ENCODE measurements at places on chromosomes 4 and X.

GRCh38 chrX:20452487-20452886, 185.8 kb upstream of the RPS6KA3 start:
- DNase-seq: no peak

- DNase-seq: no peak
Measured at GRCh38 chr4:149836546-149836945, 20.9 kb upstream of the IQCM start.

DNA sequence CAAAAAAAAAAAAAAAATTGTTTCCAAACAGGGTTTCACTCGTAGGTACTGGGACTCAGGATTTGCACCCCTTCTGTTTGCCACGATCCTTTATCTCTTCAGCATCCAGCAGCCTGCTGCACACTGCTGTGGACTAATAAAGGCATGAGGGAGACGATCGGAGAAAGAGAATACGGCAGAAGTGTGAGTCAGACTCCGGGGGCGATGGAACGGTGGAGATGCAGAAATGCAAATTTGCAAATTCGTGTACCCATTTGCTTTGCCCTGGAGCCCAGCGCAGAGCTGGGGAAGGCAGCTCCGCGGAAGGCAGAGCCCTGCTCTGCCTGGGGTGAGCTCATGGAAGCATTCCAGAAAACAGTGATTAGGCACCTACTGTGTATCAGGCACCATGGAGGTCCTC, 270.3 kb downstream of the ASMT start:
- no peak for DNase-seq

GRCh38 chrX:109735202-109735744, 2.2 kb upstream of the ACSL4 start:
- DNase-seq: no peak

DNA sequence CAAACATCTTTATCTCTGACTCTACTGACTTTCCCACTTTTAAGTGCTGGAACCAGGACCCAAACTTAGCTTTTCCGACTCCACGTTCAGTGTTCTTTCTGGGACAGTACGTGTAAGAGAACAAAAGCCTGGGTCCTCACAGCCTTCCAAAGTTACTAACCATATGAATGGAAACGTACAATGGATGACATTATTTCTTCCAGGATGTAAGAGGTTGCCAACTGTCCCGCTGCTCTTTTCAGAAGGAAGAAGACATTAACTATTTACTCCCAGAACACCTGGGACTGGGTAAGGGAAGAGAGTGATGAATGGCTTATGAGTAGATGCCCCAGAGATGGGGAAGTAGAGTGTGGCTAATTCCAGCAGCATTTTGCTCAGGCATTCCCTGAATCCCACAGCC, 114.7 kb downstream of the TRAPPC11 start:
- DNase-seq: no peak

DNA sequence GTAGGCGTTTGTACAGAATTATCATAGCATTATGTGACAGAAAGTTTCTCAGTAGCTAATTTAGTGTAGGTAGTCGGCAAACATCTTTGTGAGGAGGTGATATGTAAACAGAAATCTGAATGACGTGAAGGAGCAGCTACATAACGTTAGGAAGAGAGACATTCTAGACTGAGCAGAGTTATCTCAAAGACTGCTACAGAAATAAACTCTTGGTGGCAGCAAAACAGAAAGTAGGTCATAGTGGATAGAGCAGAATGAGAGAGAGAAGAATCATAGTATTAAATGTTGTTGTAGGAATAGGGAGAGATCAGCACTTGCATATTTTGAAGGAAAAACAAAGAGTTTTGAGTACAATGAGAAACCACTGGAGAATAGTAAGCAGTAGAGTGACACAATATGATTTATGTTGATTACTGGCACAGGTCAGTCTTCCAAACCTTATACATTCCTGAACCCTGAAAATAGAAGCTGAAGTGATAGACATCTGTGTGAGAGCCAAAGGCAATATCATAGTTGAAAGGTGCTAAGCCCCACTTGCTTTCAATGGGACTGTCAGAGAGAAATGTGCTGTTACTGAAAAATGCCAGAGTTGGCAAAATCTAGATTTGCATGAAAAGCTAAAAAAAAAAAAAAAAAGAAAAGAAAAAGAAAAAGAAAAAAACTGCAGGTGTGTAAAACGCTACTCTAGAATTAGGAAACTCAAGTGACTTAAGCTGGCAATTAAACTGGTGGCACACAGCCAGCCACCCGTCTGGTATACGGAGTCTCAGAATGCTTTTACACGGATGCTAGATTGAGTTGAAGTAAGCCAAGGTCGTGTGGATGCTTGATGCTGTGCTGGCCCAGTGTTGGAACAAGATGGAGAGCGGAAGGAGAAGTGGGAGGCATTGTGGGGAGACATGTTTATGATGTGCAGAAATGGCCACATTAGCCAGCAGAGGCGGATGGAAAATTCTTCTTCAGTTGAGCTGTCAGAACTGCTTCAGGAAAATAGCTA, 750.2 kb upstream of the HS3ST1 start:
- DNase-seq: no peak

GRCh38 chr4:113687067-113687718, 74.3 kb downstream of the CAMK2D start:
- no peak for DNase-seq

DNA sequence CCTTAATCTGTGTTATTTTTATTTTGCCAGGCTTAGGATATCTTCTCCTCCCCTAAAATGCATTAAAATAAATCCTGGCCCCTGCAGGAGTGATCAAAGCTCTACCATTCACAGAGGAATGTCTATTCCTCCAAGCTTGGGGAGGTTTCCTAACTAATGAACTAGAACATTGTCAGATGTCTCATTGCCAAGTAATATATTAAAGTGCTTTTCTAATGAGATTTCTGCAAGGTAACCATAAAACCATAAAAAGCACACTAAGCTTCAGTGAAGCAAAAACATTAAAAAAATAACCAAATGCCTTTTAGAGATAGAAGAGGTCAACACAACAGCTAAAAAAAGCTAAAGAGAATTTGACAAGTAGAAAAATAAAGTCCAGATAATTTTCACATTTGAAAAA, 34.8 kb downstream of the IGFBP7 start:
- DNase-seq: no peak

GRCh38 chr4:17066972-17067371, 168.5 kb upstream of the LDB2 start:
- no peak for DNase-seq

- DNase-seq: no peak
Measured at GRCh38 chr4:145530662-145531061, 49.0 kb downstream of the SMAD1 start.

- no peak for DNase-seq
Measured at GRCh38 chr4:140103676-140104075, 50.3 kb downstream of the MAML3 start.

GRCh38 chr4:125522588-125522987, 207.8 kb downstream of the FAT4 start:
- no peak for DNase-seq

GRCh38 chr4:145884775-145885174, 53.8 kb downstream of the ZNF827 start:
- no peak for DNase-seq

- DNase-seq: no peak
Measured at GRCh38 chr4:117488692-117489091, 403.3 kb upstream of the TRAM1L1 start.

DNA sequence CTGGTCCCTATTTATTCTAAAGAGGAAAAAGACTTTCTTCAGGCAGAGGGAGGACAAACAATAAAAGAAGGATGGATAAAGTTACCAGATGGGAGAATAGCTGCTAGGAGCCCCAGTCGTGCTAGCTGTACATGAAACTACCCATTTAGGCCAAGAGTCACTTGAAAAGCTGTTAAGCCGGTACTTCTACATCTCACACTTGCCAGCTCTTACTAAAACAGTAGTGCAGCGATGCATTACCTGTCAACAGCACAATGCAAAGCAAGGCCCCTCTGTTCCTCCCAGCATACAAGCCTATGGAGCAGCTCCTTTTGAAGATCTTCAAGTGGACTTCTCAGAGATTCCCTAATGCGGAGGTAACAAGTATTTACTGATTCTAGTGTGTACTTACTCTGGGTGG, 1138.8 kb downstream of the ARAP2 start:
- no peak for DNase-seq

GRCh38 chr4:31059753-31060522, 339.8 kb downstream of the PCDH7 start:
- DNase-seq: no peak

GRCh38 chr4:34636623-34637022, 1607.7 kb downstream of the ARAP2 start:
- DNase-seq: no peak

- no peak for DNase-seq
Measured at GRCh38 chr4:186249785-186250754, 15.9 kb upstream of the F11 start.

DNA sequence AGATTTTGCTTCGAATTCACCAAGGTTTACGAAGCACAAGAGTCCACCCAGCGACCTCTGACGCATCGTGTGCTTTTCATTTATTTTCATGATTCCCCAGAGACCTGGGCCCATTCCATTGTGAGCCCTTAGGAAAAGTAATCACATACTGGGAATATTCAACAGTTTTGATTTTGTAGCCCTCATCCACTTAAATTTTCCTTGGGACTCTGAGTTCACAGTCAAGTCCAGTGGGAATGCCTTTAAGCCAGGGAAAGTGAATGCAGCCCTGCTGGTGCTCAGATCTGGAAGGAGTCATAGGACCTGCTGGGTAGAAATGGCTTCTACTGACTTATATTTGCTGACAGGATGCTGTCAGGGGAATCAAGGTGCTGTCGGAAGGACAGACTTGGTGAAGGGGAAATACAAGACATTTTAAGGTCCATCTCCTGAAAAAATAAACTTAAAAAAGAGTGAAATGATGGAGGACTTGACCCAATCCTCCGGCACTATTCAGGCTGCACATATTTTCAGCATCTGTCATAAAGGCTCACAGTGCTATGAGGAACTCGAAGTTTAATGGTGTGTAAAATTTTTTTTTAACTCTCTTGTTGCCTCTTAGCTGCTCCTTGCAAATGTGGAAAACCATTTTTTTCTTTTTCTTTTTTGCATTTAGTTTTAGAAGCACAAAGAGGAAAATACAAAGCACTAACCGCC, 204.9 kb downstream of the MID1 start:
- no peak for DNase-seq

DNA sequence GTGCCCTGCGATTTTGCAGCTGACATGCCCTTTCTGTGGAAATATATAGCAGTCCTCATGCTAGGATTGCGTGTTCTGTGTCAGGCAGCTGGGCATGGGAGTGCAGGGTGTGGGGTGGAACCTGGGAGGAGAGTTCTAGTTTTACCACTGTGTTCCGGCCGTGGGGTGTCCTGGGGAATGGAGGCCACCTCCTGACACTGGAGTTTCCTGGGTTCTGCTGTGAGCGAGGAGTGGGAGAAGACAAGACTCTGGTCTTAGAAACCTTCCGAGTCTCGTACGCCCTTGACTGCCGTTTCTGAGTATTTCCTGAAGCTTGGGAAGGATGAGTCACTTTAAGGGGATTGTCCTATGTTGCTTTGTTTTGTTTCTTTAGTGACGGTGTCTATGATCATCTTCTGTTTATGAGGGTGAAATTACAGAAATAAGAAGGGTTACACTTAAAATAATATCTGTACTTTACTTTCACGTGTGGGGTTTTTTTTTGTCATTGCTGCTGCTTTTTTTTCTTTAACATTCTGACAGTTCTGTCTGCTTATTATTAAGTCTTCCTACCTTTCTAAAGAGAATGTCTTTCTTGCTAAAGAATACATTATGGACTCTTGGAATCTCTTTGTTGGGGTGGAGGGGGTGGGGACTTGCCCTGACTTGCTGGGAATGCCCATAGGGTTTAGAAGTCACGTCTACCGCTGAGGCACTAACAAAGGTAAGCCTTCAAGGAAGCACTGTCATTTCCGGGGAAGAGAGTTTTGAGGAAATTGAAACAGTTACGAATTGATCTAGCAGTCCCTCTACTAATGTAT, 19.1 kb downstream of the CD99 start:
- DNase-seq: no peak

DNA sequence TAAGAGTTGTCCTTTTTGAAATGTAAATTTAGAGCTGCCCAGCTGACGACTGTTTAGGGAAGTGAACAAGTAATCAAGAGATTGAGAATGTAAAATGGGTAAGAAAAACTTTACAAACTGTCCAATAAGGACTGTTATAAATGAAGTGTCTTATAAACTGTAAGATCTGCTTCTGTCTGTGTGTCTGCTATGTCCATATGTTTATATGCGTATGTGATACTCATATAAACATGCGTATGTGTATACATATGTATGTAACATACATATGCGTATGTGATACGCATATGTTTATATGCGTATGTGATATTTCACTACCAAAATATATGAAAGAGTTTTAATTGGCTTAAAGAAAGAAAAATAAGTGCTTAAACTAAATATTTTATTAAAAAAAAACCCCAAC, 416.0 kb upstream of the GALNTL6 start:
- no peak for DNase-seq

- DNase-seq: no peak
Measured at GRCh38 chrX:152822383-152823086, 8.0 kb downstream of the CETN2 start.

DNA sequence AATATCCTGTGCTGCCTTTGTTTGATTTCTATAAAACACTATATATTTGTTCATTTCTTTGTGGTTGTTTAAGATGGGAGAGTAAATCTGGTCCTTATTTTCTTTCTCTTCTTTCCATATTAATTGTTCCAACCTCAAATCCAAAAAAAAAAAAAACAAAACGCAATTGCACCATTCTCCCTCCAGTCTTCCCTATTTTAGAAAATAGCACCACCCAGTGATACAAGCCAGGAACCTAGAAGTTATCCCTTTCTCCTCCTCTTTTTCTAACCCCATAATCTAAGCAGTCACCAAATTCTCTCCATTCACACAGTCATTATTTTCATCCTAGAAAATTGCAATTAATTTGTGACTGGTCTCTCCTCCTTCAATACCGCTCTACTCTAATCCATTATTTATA, 107.8 kb downstream of the GABRA3 start:
- no peak for DNase-seq

GRCh38 chrX:48595929-48596328, 1.4 kb upstream of the WDR13 start:
- no peak for DNase-seq

GRCh38 chr4:184310881-184311709, 93.4 kb upstream of the ENPP6 start:
- DNase-seq: no peak

DNA sequence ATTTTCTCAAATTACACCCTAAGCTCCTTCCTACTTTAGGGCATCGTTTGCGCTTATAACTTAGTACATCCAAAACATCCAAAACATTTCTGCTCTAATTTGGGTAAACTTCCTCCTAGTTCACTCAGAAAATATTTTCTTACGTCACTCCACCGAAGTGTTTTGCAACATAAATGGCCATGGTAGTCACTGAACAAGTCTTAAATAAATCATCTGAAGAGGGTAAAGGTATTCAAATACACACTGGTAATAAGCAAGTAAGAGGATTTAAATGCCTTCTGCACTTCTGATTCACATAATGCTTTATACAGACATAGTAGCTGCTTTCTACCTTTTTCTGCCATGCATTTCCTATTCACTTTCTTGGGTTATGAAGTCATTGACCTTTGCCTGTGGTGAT, 991.9 kb downstream of the NLGN4X start:
- no peak for DNase-seq

DNA sequence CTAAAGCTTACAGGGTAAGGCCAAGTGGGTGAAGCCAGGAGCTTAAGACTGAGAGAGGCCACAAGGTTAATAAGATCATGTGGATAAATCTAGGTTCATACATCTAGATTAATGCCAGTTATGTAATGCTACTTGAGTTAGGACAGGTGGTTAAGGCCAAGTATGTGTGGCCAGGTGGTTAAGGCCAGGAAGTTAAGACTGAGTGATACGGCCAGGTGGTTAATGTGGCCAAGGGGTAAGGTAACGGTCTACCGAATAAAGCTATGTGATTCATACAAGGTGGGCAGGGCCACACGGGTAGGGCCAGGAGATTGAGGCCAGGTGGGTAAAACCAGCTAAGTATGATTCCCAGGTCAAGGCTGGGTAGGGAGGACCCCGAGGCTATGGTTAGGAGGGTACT, 223.0 kb downstream of the TACR3 start:
- DNase-seq: no peak
